AG20443 (cell line): ENCODE measurements at places on chromosomes 2 and 18.

DNA sequence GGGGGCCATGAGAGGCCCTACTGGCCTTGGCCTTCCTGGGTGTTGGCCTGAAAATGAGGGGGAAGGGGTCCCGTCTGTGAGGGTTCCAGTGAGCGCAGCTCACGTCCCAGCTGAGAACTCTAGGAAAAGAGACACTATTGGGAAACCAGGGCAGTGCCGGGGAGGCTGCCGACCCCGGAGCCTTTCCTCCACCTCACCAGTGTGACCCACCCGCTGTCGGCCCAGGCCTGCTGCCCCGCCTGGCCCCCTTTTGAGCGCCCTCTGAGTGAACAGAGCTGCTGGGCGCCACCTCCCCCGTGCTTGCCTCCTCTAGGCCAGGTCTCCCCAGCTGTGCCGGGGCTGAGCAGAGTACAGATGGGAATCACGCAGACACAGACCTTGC is 17.5 kb upstream of the ARHGEF4 start:
- DNase-seq = no peak

GRCh38 chr2:2020897-2021296 is 276.6 kb upstream of the PXDN start:
- DNase-seq = no peak

GRCh38 chr2:63347361-63347760 is 240.9 kb downstream of the WDPCP start:
- DNase-seq = no peak

- DNase-seq = peak; percentile 52
Measured at GRCh38 chr18:48872234-48873145, 78.3 kb downstream of the SMAD7 start.

DNA sequence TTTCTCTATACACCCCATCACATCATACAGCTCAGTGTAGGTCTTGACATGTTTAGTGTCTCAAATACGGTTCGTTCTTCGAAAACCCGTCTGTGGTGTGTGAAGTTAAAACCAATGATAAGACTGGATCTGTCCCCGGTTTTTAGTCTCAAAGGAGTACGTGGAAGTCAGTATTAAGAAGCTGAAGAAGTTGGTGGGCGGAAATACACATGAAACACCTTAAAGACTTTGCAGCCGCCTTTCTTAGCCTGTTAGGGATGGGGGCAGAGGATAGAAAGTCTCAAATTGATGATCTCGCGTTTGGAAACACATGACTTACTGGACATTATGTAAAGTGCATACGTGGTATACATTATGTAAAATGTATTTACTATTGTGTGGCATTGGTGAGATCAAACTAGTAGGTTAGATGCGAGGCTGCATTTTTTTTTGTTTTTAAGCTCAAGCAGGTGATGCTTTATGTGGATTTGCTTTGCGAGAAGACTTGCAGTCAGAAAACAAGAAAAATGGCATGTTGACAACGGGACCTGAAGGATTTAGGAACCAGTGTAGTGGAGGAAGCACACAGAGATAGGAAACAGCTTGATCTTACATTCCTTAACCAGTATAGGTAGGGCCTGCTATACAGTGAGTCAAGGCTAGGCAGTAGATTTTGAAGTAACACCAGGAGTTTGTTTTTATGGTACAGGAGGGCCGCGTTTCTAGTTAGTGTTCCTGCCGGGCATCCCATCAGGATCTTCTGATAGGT is 1.2 kb downstream of the CNOT11 start:
- no peak for DNase-seq

GRCh38 chr2:215149486-215149885 is 11.1 kb upstream of the ABCA12 start:
- no peak for DNase-seq

- DNase-seq = no peak
Measured at GRCh38 chr18:23386317-23386716, 66.8 kb upstream of the RIOK3 start.

GRCh38 chr2:216664593-216665034 is 30.7 kb downstream of the IGFBP5 start:
- no peak for DNase-seq

DNA sequence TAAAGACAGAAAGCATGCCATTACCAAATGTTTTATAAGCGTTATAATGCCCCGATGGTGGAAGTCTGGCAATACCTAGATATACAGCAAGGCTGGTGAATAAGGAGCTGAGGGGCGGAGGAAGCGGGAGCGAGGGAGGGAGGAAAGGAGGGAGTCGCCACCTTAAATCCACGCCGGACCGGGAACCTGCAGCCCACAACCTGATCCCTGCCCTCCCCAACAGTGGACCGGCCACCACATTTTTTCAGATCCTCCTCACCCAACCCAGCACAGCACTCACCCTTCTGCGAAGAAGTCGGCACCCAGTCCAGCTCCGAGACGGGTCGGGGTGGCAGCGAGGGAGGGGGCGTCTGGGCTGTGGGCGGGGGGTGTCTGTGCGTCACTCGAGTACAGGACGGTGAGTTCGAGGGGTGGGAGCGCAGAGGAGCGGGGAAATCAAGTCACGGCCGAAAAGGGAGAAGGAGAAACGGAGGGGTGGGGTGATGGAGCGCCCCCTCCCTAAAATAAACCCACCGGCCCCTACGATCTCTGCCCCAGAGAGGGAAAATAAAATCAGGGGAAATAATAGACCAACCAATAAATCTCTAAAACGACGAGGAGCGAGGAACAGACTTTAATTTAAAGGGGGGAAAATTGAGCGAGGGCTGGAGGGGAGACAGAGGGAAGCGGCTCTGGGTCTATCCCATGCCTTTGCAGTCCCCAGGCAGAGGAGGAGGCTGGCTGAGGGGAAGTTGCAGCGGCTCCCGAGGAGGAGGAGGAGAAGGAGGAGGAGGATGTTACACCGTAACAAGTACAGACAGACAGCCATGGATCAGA is 96.5 kb upstream of the SERTAD2 start:
- peak; percentile 38 for DNase-seq

DNA sequence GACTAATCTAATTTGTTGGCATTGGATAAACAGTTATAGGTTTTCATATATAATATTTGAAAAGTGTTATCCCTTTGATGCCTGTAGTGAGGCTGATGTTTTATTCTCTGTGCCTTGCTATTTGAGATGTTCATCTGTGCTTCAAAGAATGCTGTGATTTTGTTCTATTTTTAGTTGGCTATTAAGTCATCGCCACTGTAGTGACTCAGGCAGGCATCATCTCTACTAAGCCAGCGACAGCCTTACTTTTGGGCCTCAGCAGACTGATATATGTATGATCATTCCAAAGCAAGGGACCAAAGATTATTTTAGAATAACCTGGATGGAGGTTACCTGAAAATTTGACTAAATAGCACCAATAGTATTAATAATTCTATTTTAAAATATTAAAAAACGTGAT is 1674.5 kb upstream of the NXPH2 start:
- DNase-seq = peak; percentile 78

DNA sequence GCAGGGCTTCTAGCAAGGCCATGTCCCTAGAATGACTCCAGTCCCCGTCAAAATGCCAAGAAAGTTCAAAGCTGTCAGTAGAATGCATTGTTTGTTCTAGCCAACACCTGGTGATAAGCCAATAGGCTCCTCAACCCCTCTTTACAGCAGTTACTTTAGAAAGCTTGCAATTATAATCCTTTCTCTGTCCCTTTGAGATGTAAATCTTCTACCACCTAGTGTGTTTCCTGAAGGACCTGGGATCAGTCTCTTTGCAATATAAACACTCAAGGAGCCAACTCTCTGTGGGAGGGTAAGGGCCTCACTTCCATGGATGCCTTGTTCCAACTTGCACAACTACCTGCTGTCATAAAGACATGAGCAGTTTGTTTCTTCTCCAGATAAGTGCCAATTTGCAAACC is 301.8 kb downstream of the NBAS start:
- DNase-seq = no peak

- no peak for DNase-seq
Measured at GRCh38 chr2:64731263-64731643, 77.5 kb upstream of the SERTAD2 start.

DNA sequence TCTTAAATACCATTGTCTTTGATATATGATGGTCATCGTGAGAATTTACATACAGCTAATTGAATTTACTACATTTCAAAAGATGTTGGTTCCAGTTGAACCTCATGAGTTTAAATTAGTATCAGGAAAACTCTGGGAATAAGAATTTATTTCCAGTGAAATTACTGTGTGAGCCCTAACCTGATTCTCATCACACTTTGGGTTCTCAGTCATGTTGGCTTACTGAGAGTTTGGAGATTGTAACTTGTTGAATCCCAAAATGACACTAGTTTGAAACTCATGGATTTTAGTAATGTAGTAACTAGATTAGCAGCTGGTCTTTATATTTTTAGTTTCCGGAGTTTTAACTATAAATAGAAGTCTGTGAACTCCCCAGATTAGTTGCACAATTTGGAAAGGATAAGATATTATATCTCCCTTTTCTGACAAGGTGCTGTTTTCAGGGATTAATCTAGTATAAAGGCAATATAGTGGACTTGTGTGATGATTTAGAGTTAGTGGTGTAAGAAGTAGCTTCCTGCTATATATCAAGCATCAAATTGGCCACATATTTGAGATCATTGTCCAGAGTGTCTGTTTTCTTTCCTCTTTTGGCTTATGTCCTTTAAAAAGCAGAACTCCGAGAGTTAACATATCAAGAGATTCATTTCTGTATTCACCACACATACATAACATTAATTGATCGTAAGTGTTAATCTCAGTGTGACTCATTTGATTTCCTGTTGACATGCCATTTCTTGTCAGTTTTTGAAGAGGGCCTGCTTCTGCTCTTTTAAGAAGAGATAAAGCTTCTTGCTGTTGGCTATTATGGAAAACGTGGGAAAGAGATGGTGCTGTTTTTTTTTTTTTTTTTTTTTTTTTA is 15.7 kb downstream of the NDUFV2 start:
- DNase-seq = no peak

- DNase-seq = no peak
Measured at GRCh38 chr2:30688956-30689401, 118.3 kb downstream of the CAPN13 start.

DNA sequence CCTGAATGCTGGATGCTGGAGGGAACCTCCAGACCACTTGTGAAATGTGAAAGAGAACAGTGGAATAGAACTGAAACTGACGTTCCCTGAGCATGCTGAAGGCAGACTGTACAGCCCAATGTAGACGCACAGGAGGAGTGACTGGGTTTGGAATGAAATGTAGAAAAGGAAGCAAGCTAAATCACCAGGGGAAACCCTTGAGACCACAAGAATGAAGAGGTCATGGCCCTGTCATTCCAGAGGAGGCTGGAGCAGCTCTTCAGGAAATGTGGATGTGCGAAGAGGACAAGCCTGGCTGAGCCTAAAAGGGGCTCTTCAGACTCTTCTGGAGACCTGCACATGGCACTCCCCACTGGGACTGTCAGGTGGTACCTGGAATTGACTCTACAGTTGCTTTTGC is 118.5 kb upstream of the ALPP start:
- peak; percentile 92 for DNase-seq

- no peak for DNase-seq
Measured at GRCh38 chr18:43160509-43160908, 45.0 kb upstream of the RIT2 start.

DNA sequence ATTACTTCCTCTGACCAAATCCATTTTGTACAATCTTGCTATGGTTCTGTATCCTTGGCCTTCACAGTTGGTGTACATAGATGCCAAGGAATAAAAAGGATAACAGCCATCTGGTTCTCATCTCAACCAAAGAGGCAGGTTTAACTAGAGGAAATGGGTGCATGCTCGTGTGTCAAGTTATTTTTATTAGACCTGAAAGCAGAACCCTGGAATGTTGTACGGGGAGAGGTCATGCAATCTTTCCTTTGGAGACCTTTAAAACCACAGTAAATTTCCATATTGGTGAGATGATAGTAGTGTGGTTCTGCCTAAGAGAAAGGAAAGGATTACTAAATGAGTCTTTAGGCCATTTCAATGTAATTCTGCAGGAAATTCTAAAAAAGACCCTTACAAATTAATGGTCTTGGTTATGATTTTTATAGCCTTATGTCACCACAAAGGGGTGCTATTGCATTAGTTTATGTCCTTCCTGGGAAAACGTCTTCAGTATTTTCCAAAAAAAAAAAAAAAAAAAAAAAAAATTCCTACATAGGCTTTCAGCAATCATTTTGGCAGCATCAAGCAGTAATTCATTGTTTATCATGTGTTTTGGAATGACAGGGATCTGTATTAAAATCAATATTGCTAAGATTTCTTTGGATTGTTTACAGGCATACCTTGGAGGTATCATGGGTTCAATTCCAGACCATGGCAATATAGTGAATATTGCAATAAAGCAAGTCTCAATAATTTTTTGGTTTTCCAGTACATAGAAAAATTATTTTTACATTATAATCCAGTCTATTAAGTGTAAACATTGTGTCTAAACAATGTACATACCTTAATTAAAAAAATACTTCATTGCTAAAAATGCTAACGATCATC is 270.8 kb downstream of the NYAP2 start:
- peak; percentile 27 for DNase-seq

GRCh38 chr2:47227532-47228279 is 72.6 kb upstream of the STPG4 start:
- DNase-seq = no peak

GRCh38 chr2:221465776-221466175 is 106.3 kb downstream of the EPHA4 start:
- no peak for DNase-seq

GRCh38 chr2:119748135-119748534 is 11.6 kb upstream of the PTPN4 start:
- no peak for DNase-seq

DNA sequence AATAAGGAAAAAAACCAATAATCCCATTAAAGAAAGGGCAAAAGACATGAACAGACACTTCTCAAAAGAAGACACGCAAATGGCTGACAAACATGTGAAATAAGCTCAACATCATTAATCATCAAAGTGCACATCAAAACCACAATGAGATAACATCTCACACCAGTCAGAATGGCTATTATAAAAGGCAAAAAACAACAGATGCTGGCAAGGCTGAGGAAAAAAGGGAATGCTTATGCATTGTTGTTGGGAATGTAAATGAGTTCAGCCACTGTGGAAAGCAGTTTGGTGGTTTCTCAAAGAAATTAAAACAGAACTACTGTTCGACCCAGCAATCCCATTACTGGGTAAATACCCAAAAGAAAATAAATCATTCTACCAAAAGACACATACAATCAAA is 285.6 kb downstream of the NR4A2 start:
- no peak for DNase-seq

DNA sequence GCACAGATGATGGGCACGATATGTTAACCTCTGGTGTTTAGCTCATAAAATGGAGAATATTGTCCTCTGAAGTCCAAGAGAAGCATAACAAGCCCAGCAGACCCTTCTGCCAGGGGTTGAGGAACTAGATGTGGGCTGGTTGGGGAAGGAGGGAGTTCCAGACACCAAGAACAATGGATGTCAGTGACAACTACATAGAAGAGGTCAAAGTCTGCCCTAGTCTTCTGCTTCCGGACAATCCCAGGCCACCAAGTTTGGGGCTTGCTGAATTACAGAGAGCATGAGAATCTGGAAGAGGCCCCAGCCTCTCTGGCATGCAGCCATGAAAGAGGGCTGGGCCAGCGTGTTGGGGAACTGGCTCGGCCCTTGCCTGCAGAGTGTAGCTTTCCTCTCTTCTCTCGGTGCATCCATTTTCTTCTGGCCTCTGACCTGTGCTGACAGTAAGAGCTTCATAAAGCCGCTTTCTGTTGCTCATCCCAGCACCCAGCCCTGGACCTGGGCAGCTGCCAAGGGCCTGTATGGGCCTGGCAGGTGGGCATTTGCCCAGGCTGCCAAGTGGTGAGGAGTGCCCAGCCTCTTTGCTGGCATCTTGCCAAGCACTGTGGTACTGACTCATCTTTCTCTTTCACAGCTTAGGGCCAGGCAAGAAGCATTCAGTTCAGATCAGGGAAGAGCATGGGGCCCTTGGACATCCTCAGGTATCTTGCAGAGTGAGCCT is 14.6 kb upstream of the LAPTM4A start:
- DNase-seq = no peak

GRCh38 chr2:134225841-134226240 is 28.0 kb upstream of the MGAT5 start:
- DNase-seq = no peak
